ENCODE measurements at places on chromosomes 13 and 19. TPM values are rescaled to one million over a fixed set of nuclear protein-coding genes. Genes with fewer than 3 reads are reported as not detected.

GRCh38 chr13:27309967-27310598 lies 39.5 kb downstream of the RASL11A start:
- no peak for DNase-seq

GRCh38 chr19:16922592-16922934 lies 33.8 kb downstream of the F2RL3 start:
- DNase-seq: no peak

- DNase-seq: peak; percentile 47
Measured at GRCh38 chr19:2887391-2887914, 13.3 kb upstream of the ZNF57 start.

DNA sequence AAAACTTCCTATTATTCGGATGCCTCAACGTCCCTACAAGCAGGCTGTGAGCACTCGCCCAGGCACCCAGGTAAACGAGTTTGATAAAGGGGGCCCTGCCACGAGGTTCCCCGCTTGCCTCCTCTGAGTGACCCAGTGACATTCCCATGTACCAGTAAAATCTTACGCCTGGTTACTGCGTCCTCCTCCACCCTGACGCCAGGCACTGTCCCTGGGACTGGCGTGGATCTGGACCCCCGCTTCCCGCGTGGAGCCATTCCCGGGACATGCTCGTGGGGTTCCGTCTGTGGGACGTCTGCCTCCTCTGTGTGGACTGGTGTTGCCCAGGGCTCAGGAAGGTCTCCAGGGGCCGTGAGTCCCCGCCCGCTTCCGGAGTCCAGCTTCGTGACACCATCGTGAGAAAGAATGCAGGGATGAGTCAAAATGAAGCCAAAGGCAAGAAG lies 407 bp upstream of the ZNF550 start:
- DNase-seq: no peak

- no peak for DNase-seq
Measured at GRCh38 chr19:11494634-11495285, 10.9 kb downstream of the ZNF653 start.

DNA sequence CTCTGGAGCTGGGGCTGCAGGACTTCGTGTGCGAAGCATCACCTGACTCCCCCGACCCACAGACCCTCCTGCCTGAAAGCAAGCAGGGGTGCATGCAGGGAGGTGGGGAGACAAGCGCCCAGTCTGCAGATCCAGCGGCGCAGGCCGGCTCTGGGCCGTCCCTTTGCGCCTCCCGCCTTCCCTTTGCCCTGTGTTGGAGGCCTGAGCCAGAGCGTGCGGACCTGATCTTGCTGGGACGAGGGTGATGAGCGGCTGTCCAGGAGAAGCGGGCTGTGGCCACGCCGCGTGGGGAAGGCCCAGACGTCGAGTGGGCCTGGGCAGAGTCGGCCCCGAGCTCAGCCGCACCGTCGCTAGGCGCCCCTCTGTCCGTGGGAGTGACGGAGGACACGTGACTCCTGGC lies 5.3 kb upstream of the GRTP1 start:
- DNase-seq: no peak

- DNase-seq: peak; percentile 63
Measured at GRCh38 chr19:11152318-11153062, 3.1 kb downstream of the SPC24 start.

DNA sequence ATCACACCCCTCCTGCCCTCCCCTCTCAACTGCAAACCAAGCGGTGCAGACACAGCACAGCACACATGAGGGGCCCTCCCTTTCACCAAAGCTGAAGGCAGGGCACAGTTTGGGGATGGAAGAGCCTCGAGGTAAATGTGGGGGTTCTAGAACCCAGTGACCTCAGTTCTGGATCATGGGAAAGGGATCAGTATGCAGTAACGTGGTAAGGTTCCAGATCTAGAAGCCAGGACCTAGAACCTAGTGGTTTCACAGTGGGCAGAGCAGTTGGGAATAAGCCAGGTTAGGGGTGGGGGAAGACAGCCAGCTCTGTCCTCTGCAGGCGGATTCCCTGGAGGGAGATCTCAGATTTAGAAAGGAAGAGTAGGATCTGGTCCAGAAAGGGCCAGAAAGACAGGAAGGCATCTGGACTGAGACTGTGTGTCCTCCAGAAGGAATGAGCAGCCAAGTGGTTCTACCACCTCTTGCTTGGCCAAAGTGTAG lies 3.1 kb downstream of the FTL start:
- no peak for DNase-seq

DNA sequence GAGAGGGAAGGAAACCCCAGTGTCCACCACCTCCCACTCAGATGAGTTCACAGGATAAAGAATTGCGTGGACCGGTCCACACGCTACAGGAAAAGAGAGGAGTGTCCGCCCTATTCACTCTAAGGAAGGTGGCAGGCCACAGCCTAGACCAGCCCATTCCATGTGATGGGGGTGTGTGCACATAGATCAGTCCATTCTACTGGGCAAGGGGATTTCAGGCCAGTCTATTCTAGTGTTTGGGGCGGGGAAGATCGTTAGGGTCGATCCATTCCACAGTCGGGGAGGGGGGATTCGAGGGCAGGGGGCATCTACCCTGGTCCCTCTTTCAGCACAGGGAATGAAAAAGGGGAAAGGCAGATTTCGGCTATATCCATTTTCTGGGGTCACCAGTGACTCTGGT lies 7.8 kb downstream of the FIZ1 start:
- no peak for DNase-seq

DNA sequence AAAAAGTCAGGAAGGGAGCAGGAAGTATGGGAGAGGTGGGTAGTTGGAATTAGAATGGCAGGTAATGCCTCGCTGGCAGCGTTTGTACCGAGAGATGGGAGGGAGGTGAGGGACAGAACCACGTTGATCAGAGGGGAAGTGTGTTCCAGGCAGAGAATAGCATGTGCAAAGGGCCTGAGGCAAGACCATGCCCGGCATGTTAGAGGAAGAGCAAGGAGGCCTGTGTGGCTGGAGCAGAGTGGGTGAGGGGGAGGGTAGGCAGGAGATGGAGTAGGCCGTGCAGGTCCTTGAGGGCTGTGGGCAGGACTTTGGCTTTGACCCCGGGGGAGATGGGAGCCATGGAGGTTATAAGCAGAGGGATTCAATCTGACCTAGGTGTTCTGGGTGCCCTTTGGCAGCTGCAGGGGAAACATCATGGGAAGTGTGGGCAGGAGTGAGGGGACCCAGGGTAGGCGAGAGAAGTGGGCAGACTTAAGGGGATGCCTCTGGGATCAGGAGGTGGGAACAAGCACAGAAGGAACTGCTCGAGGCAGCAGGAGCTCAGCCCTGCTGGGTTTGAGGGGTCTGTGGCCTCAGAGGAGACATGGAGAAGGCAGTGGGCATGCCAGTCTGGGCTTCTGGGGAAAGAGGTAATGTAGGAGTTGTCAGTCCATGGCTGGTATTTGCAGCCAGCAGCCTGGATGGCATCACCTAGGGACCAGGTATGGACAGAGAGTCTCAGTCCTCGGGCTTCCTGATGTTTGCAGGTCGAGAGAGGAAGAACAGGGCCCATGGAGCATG lies 48.8 kb downstream of the CD320 start:
- DNase-seq: no peak

- DNase-seq: peak; percentile 66
Measured at GRCh38 chr13:41547251-41548000, 90.1 kb downstream of the RGCC start.

- DNase-seq: no peak
Measured at GRCh38 chr13:79271616-79272015, 134.4 kb downstream of the RBM26 start.

- DNase-seq: no peak
Measured at GRCh38 chr13:113959198-113959597, 14.7 kb downstream of the C13orf46 start.

DNA sequence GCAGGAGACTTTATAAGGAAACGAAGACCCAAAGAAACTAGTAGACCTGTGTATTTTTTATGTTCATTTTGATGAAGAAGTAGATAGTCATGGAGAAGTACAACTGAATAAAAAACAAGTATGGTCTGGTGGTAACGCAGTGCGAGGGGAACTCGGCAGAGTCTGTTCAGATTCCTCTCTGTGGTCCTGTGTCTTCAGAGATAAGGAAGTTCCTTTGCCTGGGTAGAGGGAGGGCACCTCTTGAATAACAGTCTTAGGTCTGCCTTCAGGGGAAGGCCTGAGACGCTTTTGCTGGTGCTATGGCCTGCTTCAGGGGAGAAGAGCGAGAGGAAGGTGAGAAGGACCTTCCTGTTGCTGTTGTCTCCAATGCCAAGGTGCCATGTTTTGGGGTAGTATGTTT lies 25.9 kb upstream of the SLC46A3 start:
- no peak for DNase-seq

DNA sequence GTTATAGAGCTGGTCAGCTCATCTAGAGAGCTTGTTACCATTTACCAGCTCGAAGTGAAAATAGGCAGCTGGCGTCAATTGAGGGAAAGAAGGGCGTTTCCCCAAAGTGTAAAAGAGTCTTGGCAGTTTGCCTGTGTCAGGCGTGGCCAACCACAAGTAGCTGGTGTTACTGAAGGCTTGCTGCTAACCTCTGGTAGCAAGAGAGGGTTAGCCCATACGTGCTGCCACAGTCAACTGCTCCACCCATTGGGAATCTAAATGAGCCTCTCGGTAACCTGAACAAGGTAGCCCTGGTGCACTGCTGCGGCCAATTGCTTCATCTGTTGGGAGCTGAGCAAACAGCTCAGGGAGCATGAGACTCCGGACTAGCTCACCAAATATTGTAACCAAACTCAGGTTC lies 314.9 kb upstream of the SLITRK5 start:
- no peak for DNase-seq

- DNase-seq: no peak
Measured at GRCh38 chr13:29315847-29316246, 279.6 kb downstream of the SLC7A1 start.

DNA sequence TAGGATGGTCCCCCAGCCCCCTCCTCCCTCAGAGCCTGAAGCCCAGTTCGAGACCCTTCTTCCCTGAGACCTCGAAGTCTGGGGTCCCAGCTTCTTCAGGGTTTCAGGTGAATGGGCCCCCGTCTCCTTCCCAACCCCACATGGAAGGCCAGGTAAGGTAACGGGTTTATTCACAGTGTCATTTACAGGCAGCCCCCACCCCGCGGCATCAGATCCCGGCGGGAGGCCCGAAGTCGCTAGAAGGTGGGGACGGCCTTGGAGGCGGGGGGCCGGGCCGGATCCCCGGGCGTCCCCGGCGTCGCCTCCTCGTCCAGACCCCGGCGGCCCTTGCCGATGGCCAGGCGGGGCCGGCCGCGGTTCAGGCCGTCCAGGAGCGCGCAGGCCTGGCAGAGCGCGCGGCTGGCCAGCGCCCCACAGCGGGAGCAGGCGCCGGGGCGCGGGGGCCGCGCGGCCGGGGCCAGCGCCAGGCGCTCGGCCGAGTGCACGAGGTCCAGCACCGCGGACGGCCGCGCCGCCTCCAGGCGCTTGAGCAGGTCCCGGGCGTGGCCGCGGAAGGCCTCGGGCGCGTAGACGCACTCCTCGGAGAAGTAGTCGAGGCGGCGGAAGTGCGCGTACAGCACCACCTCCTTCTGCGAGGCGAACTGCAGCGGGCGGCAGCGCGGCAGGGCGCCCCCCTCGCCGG lies 9.7 kb downstream of the CTU1 start:
- DNase-seq: peak; percentile 59

DNA sequence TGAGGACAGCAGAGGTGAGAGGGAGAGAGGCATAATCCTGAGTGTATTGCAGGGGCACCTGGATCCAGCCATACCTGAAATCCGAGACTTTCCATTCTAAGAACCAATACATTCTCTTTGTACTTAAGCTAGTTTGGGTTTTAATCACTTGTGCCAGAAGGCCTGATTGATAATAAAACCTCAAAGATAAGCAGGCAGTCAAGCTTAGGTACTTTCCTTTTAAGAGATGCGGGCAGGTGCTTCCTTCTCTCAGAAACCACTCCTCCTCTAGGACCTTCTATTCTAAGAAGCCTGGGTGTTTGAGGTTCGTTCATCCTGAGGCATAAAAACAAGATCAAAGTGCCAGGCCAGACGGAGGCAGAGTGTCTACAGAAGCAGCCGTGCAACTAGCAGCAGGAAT lies 22.2 kb downstream of the FAM187B start:
- DNase-seq: no peak

VAV1 gene
- 3.1 TPM for polyA plus RNA-seq

ELSPBP1 gene
- not detected for polyA plus RNA-seq

SLC27A5 gene
- polyA plus RNA-seq: 6.1 TPM

ZNF324 gene
- 6.3 TPM for polyA plus RNA-seq

PALM3 gene
- polyA plus RNA-seq: 0.45 TPM

ATXN8OS gene
- 0.46 TPM for polyA plus RNA-seq

SERPINE3 gene
- polyA plus RNA-seq: 0.14 TPM

ZNF135 gene
- polyA plus RNA-seq: 13.8 TPM

ZNF541 gene
- 0.12 TPM for polyA plus RNA-seq
